Kidney capillary endothelial cell (primary cell): ENCODE measurements at places on chromosomes 1 and 21.

GRCh38 chr21:30257773-30258172 is 25.0 kb downstream of the KRTAP24-1 start:
- DNase-seq = no peak

DNA sequence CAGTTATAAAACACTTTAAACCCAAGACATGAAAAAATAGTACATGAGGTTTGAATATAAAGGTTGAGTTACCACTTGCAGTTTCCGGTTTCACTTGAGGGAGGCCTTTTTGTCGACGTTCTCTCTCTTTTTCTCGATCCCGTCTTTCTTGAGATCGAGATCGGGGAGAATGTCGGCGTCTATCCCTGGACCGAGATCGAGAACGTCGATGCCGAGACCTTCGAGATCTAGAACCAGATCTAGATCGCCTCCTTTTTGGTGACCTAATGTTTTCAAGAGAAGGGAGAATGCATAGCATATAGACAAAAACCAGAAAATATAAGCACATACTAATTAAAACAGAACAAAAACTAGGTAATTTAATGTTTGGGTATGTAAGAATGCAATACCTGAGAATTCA is 33.7 kb downstream of the SOD1 start:
- no peak for DNase-seq

DNA sequence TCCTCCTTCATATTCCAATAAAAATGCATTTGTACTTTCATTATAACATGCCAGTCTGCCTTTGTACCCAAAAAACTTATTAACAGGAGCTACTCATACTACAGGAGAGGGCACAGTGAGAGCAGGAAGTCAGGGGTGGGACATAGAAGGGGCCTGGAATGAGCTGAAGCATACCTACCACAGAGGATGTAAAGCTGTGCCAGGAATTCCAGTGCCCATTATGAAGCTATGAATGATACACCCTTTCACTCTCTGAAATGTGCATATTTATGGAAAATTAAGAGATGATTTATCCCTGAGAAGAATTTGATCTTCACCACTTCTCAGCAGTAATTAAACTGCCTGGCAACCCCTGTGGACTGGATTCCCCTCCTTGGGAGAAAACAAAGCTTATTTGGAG is 65.8 kb downstream of the ATP5PO start:
- DNase-seq = no peak

GRCh38 chr1:20410503-20410902 is 75.5 kb downstream of the CAMK2N1 start:
- no peak for DNase-seq

- DNase-seq = no peak
Observed at GRCh38 chr1:82486468-82486867, 685.7 kb downstream of the ADGRL2 start.

- DNase-seq = no peak
Observed at GRCh38 chr1:223770621-223771315, 58.4 kb downstream of the CAPN2 start.

DNA sequence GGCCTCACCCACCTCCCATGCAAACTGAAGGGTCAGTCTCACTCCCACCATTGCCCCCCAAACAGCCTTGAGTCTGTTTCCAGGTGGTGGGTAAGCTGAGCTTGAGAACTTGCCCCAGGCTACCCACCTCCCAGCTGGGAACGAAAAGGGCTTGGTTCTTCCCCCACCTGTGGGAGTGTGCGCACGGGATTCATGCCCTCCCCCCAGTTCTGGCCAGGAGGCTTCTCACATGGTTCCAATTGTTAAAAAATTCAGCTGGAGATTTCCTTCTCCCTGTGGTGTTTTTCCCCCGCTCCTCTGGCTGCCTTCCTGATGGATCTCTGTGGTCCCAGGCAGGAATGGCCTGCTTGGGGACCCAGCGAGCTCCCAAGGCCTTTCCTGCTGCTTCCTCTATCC is 81.8 kb upstream of the C21orf91 start:
- DNase-seq = no peak

GRCh38 chr1:22039594-22040285 is 12.8 kb upstream of the CDC42 start:
- no peak for DNase-seq

GRCh38 chr1:22531251-22531650 is 32.0 kb upstream of the EPHA8 start:
- no peak for DNase-seq

GRCh38 chr1:936348-937264 is 12.9 kb downstream of the SAMD11 start:
- DNase-seq = no peak

DNA sequence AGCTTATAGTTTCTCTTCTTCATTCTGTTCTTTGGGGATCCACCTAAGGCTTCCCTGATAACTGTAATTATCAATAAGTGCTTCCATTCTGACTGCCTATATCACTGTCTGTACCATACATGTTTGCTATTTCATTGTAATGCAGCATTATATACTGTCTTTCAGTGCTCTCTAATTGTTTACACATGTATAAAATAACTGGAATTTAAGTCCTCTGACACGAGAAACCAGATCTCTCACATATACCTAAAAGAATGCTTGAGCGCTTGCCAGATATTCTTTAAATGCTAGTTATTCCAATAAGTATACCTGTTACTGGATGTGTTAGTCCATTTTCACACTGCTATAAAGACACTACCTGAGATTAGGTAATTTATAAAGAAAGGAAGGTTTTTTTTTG is 34.7 kb downstream of the CELF3 start:
- no peak for DNase-seq

DNA sequence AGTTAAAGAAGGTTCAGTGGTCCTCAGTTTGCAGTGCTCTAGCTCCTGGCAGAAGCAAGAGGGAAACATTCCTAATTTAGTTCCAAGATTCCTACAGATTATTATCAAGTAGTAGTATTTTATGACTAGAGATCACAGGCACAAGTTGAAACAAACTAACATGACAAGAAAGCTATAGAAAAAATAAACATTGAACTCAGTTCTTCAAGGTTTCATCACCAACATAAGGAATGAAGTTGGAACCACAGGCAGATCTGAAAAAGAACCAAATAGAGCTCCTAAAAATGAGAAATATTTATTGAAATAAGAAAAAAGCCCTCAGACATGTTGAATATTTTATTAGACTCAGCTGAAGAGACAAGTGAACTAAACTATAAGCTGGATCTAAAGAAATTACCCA is 40.6 kb downstream of the PDC start:
- DNase-seq = no peak

GRCh38 chr1:243705585-243705984 is 144.5 kb downstream of the AKT3 start:
- no peak for DNase-seq

DNA sequence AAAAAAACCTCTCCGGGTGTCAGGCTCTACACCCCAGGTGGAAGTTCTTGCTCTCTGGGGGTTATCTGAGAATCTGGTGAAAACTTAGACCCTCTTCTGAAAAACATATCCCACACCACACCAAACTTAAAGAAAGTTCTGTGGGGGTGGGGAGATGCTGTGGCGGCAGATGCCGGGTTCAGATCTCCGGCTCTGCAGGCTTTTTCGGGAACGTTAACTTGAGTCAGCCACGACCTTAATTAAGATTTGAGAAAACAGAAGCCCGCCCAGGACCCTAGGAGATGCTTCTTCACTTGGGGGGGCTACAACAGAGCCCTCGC is 2.3 kb downstream of the RCC2 start:
- no peak for DNase-seq

- peak; percentile 13 for DNase-seq
Observed at GRCh38 chr1:244137725-244138124, 86.6 kb downstream of the ZBTB18 start.

- DNase-seq = no peak
Observed at GRCh38 chr1:232891071-232891470, 59.3 kb upstream of the NTPCR start.

- peak; percentile 40 for DNase-seq
Observed at GRCh38 chr1:110630839-110631663, 24.9 kb upstream of the KCNA2 start.

GRCh38 chr1:107327446-107327845 is 186.6 kb downstream of the NTNG1 start:
- no peak for DNase-seq

DNA sequence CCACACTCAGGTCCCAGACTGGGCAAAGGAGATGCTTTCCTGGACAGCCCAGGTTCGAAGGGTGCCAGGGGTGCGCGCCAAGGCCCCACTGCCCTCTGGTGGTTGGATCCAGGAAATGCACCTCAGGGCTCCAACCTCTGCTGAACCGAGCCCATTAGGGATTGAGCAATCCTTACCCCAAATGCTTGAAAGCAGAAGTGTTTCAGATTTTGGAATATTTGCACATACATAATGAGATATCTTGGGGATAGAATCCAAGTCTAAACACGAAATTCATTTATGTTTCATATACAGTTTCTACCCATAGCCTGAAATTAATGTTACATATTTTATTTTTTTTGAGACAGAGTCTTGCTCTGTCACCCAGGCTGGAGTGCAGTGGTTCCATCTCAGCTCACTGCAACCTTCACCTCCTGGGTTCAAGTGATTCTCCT is 57.4 kb downstream of the SLC9A1 start:
- DNase-seq = peak; percentile 72

- DNase-seq = peak; percentile 73
Observed at GRCh38 chr1:163174524-163175437, 27.9 kb downstream of the RGS5 start.

- DNase-seq = no peak
Observed at GRCh38 chr1:10824821-10825540, 28.5 kb upstream of the CASZ1 start.

- no peak for DNase-seq
Observed at GRCh38 chr1:93955765-93956164, 46.5 kb upstream of the GCLM start.

DNA sequence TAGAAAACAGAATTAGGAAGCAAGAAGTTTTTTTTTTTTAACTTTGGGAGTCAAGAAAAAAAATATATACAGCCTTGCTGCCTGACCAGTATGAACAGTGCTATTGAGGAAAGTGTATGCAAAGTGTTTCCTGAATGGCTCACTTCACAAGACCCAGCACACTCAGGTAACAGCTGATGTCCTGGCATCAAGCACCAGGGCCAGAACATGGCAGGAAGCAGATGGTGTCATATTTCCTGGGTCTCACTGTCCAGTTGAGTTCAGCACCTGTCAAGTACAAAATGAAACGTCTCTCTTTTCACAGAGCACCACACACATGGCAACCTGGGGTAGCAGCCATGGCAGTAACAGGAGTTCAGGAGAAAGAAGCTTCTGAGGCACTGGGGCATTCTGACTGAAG is 372.3 kb downstream of the TTLL7 start:
- no peak for DNase-seq

DNA sequence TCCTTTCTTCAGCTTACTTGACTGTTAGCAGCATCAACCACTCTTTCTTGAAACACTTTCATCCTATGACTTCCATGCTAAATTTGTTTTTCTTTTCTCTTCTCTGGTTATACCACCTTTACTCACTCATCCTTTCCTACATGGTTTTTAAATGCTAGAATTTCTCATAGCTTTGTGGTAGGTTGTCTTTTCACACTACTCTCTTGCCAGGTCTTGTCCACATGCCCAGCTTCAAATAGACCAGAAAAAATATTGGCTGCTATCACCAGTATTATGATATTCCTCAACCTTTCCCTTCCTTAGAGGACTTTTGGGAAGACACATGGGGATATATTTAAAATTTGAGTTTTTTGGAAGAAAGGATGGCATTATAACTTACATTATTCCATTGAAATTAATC is 48.8 kb downstream of the PPP1R12B start:
- DNase-seq = no peak

DNA sequence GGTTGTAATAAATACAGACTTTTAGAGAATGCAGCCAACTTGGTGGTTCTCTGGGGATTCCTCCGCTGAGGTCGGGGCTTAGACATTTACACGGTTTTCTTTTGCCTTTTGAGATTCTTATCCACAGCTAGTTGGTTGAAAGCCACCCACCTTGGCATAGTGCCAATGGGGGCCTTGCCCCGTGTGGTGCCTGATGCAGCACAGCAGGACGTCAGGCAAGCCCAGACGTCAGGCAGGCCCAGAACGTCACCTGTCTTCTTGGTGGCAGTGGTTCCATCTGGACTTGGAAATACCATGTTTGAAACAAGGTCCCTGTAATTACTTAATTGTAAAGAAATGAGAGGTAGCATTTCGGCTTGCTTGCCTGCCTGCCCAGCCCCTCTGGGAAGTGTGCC is 78.5 kb downstream of the GALNT2 start:
- no peak for DNase-seq

DNA sequence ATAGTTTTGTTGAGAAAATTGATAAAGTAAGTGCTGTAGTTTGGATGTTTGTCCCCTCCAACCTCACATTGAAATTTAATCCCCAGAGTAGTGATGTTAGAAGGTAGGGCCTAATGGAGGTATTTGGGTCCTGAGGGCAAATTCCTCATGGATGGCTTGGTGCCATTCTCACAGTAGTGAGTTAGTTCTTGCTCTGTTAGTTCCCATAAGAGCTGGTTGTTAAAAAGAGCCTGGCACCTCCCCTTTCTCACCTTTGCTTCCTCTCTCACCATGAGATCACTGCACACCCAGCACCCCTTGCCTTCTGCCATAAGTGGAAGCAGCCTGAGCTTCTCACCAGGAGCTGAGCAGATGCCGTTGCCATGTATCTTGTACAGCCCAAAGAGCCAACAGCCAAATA is 354.8 kb upstream of the NFIA start:
- DNase-seq = no peak

- DNase-seq = peak; percentile 58
Observed at GRCh38 chr1:160951443-160952128, 3.0 kb downstream of the ITLN2 start.

DNA sequence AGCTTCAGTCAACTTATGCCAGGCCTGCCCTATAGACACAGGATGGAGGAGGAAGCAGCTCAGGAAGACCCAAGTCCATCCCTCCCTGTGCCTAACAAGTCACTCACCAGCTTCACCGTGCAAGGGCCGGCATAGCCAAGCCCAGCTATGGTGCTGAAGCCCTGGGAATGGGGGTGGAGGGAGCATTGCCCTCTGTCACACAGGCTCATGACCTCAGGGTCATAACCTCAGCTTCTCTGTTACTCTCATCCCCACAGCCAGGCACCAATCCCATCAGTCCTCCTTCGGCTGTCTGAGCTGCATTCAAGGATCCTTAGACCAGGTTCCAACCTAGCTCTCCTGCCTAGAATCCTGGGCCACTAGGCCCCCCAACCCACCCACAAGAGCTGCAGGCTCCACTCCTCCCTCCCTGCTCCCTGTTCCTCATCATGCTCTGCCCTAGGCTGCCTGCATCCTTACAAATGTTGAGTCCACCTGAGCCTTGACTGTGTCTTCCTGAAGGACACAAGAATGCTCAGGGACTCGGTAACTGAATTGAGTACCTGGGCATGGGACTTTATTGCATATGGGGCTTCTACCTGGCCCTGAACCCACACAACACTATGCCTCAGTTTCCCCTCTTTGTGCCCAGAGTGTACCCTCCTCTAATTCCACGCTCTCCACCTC is 1.7 kb downstream of the CD244 start:
- no peak for DNase-seq

GRCh38 chr1:7478809-7479499 is 292.1 kb upstream of the VAMP3 start:
- DNase-seq = no peak

GRCh38 chr1:64282351-64282750 is 78.9 kb downstream of the UBE2U start:
- DNase-seq = no peak

GRCh38 chr21:29075706-29076466 is 2.4 kb upstream of the CCT8 start:
- no peak for DNase-seq
